Activated CD4-positive, alpha-beta T cell treated with anti-CD3 and anti-CD28 coated beads, Interleukin-2, amount 50 U/mL, for 48 hours (primary cell): ENCODE measurements at places on chromosomes 2 and 18.

DNA sequence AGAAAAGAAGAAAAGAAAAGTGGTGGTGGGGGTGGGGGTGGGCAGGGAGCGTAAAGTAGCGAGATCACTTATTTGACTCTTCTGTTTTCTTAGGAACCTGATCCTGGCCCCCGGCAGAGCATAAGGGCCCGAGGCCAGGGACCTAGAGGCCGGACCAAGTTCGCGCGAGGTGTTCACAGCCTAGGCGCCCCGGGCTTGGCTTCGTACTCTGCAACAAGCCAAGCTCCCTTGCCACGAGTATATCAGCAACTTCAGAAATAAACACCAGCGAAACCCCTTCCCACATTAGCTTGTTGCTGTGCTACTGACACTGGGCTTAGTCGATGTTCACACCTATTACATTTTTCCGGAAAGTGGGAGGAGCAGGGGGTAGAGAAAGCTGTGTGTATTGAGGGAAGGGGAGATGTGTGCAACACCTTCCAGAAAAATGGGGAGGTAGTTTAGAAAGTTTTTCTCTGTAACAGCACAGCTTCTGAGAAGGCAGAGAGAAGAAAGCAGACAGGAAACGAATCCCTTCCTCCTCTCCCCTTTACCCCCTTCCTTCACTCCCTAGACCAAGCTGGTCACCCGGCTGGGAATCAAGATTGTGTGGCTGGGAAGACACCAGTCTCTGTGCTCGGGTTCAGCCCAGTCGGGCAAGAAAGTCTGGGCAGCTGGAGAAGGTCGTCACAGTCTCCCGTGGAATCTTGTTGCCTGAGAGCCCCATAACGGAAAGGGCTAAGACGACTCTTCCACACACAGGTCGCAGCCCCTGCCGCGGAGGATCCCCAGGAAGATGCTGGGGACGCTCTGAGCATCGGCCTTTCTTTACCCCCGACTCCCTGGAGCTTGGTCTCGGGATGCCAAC, 12.0 kb upstream of the SATB2 start:
- DNase-seq = no peak

DNA sequence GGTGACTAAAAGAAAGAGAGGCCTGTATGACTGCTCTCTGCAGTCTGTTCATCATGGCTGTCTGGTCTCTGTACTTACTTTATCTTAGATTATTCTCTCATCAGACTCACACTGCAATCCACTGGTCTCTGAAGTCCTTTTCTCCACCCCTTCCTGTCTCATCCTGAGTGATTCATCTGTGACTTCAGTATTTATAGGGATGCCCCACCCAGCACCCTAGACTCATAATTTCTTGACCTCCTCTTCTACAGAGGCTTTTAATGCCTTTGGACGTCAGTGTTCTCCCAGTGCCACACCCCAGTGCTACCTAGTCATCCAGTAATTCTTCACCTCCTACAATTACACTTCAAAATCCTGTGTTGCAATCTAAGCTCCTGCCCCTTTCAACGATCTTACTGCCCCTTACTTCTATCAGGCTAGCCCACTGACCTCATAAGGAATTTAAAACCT, 14.9 kb upstream of the ITPRID2 start:
- DNase-seq = no peak

- DNase-seq = no peak
These were observed 760 bp upstream of the CNOT11 start for GRCh38 chr2:101251844-101252407.

DNA sequence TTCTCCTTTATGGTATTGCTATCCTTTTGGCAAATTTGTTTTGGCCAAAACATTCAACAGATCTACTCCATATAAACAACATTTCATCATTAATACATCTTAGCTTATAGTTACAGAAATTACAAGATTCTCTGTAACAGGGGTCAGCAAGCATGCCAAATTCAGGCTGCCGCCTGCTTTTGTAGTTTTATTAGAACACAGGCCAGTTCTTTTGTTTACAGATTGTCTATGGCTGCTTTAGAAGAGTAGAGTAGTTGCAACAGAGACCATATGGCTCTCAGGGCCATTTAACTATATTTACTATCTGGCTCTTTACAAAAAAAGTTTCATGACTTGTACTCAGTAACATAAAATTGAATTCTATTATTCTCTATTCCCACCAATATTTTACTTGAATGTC, 53.9 kb downstream of the LNPK start:
- no peak for DNase-seq

GRCh38 chr2:235864733-235865515, 303.3 kb downstream of the GBX2 start:
- DNase-seq = no peak

- DNase-seq = no peak
These were observed 37.2 kb upstream of the CFAP36 start for GRCh38 chr2:55482186-55482884.

- DNase-seq = no peak
These were observed 111.7 kb downstream of the HIBCH start for GRCh38 chr2:190207930-190208329.

GRCh38 chr2:69735686-69736085, 6.2 kb upstream of the ANXA4 start:
- no peak for DNase-seq

GRCh38 chr2:235084424-235084823, 132.6 kb downstream of the SH3BP4 start:
- no peak for DNase-seq

DNA sequence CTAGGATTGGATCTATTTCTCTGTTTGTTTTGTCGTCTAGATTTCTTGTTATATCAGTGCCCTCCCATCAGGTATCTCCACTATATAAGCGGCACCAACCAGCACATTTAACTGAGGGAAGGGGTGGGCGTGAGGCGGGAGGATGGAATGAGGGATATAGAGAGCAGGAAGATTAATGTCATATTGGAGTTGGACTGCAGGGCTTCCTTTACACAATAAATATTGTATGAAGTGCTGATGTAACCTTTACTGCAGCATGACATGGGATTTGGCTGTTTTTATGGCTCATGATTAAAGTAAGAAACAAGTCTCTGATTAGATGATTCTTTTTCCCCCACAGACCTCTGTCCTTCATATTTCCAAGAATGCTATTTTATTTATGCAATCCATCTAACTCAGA, 54.8 kb downstream of the TMEM200C start:
- DNase-seq = no peak

- no peak for DNase-seq
These were observed 43.1 kb upstream of the ATP8B1 start for GRCh38 chr18:57846258-57846657.

- DNase-seq = no peak
These were observed 681 bp upstream of the PTPN18 start for GRCh38 chr2:130355172-130355577.

- no peak for DNase-seq
These were observed 467.7 kb downstream of the EPHA4 start for GRCh38 chr2:221104361-221104811.
